ENCODE measurements at places on chromosomes 7 and 10.

GRCh38 chr7:31370609-31371008 lies 30.1 kb upstream of the NEUROD6 start:
- no peak for DNase-seq

DNA sequence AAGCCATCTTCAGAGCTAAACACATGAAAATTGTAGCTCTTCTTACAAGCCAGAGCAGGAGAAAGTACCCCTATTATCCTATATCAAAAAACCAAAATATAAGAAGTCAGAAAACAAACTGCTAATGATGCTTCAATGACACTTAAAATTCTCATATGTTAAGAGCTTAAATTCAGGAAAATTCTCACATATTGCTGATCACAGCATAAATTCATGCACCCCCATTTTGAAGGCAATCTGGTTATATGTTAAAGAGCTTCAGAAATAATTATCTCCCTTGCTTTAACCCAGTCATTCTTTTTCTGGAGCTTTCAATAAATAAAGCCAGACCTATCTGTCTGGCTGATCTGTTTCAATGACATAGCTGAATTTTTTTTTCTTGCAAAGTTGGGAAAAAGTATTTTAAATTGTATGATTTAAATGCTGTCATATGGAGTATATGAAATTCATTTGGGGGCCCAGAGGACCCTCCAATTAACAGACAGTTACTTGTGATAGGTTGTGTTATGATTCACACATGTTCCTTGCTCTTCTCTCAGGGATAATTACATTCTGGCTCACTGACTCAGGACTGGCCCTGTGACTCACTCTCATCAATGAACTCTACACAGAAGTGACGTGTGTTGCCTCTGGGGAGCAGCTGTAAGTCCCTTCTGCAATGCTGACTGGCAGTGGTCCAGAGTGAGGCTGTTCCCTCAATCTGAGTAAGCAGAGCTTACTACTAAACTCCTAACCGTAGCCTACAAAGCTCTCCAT lies 85.2 kb downstream of the HGF start:
- peak; percentile 100 for DNase-seq

GRCh38 chr10:24756283-24756682 lies 32.6 kb upstream of the ARHGAP21 start:
- DNase-seq = no peak

DNA sequence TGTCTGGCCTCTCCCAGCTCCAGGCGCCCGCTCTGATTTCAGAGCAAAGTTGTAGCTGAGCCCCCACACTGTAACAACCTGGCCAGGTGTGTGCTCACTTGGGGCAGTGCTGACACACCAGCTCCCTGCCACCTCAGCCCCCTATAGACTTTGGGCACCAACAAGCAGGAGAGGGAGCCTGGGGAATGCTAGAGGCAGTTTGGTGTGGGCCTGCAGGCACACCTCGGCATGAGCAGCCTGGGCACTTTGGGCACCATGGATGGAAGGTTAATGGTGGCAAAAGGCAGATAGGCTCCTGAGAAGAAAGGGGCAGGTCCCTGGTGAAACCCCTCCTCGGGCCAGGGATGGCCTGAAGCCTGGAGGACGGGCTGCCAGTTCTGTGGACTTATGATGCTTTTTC lies 212.7 kb upstream of the GNAI1 start:
- DNase-seq = no peak

DNA sequence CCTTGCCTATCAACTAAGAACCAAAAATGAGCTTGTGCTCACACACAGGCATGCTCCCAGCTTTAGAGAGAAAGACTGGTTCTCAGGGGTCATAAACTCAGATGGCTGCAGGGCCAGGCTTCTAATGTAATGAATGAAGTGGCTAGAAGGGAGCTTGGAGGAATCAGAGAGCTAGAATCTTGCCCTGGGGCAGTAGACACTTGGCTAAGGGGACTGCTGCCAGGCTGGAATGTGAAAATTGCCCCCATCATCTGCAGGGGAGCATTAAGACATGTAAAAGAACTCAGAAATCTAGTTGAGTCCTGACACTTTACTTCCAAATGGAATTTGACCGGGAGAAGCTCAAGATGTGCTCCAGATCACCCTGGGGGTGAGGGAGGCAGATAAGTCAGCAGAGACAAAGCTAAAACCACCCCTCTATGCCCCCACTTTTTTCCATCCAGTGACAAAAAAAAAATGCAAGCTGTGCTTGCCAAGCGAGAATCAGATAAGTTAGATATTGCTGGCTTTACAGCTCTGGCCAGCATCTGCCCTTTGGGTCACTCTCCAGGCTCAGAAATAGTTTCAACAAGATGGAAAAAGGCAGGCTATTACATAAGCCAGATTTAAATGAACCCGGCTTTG lies 2.3 kb upstream of the SLC16A9 start:
- no peak for DNase-seq

- peak; percentile 62 for DNase-seq
Measured at GRCh38 chr7:7505915-7506314, 29.8 kb downstream of the COL28A1 start.

DNA sequence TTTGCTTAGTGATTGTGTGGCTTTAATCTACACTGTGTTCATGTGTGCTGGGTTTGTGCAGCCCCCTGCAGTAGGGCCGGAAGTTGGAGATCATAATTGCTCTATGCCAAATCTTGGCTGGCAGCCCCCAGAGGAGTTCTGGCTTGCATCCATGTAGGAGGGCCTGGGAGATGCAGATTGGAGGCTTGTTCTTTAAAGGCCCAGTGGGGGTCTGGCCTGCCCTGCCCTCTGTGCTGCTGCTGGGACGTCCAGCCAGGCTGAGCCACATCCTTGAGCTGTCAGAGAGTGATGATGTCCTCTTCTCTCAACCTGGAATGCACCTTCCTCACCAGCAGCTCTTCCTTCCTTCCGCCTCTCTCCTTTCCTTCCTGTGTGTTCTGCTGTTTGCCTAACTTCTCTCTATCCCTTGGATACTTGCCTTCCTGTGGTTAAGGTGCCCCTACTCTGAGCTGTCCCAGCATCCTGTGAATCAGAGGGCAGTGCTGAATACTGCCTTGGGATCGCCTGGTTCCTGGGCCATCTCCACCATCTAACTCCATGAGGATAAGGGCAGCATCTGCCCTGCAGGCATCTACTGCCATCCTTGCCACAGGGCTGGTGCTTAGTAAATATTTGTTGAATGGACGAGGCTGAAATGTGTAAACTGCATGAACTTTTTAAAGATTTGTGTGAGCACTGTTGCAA lies 30.2 kb downstream of the DOCK1 start:
- peak; percentile 30 for DNase-seq

- peak; percentile 42 for DNase-seq
Measured at GRCh38 chr7:129144095-129144833, at the start of gene TSPAN33. Gene TSPAN33, plus strand, starts transcription at chr7:129144707. Its CDS starts 274 bp downstream, at chr7:129144981.

- no peak for DNase-seq
Measured at GRCh38 chr10:14253711-14254110, 77.0 kb downstream of the FRMD4A start.

DNA sequence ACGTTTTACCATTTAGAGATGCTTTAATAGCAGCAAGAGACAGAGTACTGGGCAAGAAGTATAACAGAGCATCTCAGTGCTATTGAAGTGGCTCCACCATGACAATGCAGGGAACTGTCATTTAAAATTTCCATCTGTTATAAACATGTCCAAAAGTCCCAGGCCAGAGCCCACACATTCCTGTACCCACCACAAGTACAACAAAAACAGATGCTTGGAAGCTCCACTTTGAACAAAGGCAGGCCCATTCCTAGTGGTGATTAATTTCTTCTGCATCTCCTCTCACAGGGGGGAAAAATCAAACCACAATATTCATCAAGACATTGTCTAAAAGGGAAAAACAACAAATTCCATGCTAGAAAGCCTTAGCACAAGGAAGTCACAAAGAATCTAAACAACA lies 627.9 kb downstream of the PARD3 start:
- DNase-seq = peak; percentile 85

- peak; percentile 75 for DNase-seq
Measured at GRCh38 chr10:99984211-99985034, 25.3 kb downstream of the DNMBP start.

DNA sequence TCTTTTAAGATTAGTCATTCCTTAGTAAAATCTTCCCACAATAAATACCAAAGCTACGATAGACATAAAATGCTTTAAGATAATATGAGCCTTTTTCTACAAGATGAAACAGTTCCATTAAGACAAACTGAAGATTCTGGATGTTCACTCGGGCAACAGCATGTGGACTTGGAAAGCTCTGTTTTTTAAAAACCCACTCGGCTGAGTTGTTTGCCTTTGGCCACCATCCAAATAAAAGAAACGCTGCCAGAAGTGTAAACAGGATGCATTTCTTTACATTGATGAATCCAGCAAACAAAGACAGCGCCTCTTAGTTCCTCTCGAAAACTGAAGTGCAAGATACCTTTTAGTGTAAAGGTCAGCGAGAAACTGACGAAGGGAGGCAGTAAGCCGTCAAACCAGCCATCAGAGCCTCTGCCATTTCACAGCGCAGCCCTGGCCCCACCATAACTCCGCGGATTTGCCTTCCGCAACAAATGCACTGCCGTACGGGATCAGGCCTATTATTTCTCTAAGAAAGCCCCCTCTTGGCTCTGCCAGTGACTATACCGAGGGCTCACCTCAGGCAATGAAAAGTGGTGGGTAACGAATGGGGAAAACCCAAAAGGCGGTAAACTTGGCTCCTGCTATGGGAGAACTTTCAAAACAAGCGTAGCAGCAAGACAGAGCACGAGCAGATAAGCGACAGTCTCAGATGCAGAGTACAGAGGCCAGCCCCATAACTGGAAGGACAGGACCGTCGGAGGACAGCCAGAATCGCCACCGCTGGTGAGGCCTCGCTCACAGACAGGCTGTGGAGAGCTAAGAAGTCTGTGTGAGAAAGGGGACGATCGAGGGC lies 41.4 kb downstream of the GNA12 start:
- DNase-seq = peak; percentile 55

DNA sequence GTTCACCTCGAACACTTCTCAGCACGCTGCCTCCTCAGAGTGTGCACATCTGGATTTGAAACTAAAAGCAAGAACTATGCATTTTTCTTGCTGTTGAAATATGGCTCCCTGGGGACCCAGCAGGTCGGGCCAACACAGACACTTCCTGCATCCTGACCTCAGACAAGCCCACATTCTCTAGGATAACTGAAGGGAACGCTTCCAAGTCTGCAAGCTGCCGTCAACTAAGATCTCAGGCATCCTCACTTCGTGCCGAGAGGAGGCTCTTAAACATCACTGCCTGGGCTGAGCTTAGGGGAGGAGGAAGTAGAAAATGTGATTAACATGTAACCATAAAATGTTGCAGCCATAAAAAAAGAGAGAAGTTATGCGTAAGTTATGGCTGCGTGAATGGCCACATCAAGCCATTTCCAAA lies 65.5 kb downstream of the PYROXD2 start:
- peak; percentile 100 for DNase-seq

DNA sequence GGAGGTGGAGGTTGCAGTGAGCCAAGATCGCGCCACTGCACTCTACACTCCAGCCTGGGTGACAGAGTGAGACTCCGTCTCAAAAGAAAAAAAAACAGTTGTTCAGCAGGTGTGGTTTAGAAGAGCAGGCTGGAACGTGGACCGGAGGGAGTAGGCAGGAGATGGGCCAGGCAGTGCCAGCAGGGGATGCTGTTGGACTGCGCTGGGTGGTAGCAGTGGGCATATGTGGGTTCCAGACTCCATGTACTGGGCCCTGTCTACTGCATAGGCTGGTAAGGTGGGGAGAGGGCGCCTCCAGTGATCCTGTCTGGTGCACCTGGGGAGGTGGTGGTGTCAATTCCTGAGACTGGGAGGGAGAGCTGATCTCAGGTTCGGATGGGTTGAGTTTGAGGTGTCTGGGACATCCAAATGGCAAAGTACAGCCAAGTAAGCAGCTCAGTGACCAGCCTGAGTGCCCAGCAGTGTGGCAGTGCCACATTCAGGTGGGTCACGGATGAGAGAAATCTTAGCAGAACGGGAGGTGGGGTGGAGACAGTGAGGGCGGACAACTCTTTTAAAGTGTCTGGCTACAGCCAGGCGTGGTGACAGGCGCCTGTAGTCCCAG lies 25.9 kb downstream of the SFXN4 start:
- peak; percentile 33 for DNase-seq

DNA sequence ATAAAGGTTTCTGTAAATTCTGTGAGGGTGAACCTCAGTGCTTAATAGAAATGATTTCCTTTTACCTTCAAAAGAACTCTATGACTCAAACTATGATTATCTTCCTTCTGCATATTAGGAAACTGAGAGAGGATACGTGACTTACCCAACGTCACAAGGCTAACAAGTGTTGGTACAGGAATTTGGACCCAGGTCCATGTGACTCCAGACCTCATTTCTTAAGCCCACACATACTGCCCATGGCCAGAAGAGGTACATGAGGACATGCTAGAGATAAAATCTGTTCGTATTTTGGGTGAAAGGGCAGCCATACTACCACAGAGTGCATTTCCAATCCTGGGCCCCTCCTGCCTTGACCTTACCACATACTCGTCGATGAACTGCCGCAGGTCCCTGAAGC lies 61.5 kb upstream of the TM9SF3 start:
- DNase-seq = no peak

DNA sequence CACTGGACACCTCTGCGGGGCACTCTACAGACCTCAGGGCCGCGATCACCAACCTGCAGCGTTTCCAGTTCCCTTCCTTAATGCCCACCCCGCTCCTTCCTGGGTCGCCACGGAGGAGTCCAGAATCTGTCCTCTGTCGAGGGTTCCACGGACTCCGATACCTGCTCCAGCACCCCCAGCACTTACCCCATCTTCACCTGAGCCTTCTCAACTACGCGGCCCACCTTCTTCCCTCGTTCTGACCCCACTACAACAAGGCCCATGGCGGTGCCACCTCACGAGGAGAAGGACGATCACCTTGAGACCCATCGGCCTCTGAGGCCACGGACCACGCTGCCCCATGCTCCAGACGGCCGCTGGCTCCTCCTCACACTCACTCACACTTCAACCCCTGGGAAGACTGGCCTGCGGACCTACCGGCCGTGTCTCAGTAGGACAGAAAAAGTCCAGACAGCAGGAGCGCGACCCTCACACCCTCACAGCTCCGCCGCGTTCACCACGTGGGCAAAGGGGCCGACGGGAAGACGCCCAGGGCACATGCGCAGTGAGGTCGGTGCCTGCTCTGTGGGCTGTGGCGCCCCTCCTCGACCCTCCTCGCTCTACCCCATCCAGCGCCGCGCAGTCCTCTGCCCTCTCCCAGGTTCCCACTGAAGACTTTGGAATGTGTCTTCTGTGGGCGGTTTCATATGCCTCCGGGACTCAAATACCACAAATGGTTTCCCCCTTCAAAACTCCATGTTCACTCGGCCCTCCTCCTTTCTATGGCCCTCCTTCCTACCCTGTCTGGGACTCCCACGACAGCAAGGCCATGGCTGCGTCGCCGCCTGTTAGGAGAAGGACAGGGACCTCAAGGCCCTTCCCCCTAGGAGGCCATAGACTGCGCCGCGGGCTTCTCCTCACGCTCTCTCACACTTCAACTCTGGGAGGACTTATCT lies 193.9 kb upstream of the PHF14 start:
- no peak for DNase-seq

DNA sequence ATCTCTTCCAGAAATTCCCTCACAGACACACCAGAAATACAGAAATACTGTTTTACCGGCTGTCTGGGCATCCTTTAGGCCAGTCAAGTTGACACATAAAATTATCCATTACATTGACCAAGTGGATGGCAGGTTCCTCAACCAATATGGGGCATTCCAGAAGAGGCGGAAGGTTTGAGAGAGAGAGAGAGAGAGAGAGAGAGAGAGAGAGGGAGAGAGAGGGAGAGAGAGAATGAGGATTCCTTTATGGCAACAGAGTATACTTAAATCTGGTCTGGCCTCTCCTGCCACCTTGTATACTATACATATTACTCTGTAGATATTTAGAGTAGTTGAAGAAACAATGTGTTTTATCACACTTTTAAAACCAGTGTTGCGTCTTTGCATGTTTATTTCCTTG lies 214.1 kb downstream of the CAMK1D start:
- no peak for DNase-seq

Measured in fibroblast of mammary gland (primary cell).